ENCODE measurements at places on chromosomes 16 and 17. TPM values are rescaled to one million over a fixed set of nuclear protein-coding genes. Genes with fewer than 3 reads are reported as not detected.

- DNase-seq = no peak
- peaks cover 7% of the 10 kb centered on the region for H3K4me1 ChIP-seq
- H3K27ac ChIP-seq = no peak overlapping the region
Observed at GRCh38 chr17:64032081-64032480, 11.6 kb upstream of the ICAM2 start.

Gene GRIN2A
- not detected for total RNA-seq

DNA sequence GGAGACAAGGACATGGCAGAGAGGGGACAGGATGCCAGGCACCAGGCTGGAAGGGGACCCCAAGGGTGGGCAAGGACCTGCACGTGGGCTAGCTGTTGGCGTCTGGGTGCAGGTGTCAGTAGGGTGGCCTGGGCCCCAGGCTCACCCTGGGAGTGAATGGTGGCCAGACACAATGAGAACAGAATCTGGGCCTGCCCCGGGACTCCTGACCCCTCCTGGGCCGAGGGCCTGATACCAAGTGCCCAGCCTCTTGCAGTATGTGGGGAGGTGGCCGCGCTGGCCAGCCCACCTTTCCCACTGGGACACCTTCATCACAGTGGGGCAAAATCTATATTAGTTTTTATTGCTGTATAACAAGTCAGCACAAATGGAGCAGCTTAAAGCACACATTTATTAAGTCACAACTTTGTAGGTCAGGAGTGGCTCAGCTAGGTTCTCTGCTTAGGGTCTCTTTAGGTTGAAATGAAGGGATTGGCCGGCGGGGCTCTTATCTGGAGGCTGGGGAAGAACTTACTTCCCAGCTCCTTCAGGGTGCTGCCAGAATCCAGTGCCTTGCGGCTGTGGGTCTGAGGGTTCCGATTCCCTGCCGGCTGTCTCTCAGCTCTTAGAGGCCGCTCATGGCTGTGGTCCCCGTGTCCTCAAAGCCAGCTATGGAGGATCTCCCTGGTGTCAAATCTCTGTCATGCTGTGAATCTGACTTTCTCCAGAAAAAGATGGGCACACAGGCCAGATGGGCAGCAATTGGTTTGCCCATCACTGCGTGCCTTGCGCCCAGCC is 3.6 kb downstream of the PRSS33 start:
- H3K4me3 ChIP-seq = peak overlapping the region; percentile 33
- H3K27me3 ChIP-seq = peaks cover 7% of the 10 kb centered on the region
- H3K36me3 ChIP-seq = no peaks in the 10 kb centered on the region
- H3K27ac ChIP-seq = no peak overlapping the region

Gene NPB
- 1.0 TPM for total RNA-seq

DNA sequence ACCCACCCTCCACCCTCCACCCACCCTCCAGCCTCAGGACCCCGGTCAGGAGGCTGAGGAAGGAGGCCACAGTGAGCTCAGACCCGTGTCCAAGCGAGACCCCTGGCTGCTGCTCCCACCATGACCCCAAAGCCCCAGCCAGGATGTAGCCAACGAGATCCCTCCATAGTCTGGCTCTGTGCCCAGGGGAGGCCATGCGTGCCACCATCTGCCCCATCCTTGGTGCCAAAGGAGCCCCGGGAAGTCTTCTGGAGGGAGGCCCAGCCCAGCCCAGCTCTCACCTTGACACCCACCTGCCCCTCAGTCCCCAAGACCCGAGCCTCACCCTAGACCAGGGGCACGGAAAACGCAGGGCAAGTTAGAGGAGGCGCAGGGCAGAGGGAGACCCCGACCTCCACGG is 34.2 kb downstream of the PIEZO1 start:
- H3K27me3 ChIP-seq = no peaks in the 10 kb centered on the region
- H3K4me1 ChIP-seq = peaks cover 10% of the 10 kb centered on the region
- no peak overlapping the region for H3K4me3 ChIP-seq
- H3K27ac ChIP-seq = no peak overlapping the region

- H3K4me3 ChIP-seq = no peak overlapping the region
- DNase-seq = no peak
- H3K27me3 ChIP-seq = peaks cover 12% of the 10 kb centered on the region
- H3K27ac ChIP-seq = no peak overlapping the region
- H3K36me3 ChIP-seq = peaks cover 10% of the 10 kb centered on the region
Observed at GRCh38 chr17:73657473-73658116, 13.3 kb upstream of the SDK2 start.

GRCh38 chr17:36000732-36001109 is 632 bp downstream of the CCL15 start:
- no peaks in the 10 kb centered on the region for H3K36me3 ChIP-seq
- peaks cover 14% of the 10 kb centered on the region for H3K27me3 ChIP-seq
- no peak for DNase-seq
- H3K27ac ChIP-seq = no peak overlapping the region

GRCh38 chr16:19105891-19106624 is 7.7 kb upstream of the ITPRIPL2 start:
- H3K27ac ChIP-seq = no peak overlapping the region
- peaks cover 21% of the 10 kb centered on the region for H3K27me3 ChIP-seq
- DNase-seq = no peak
- H3K36me3 ChIP-seq = no peaks in the 10 kb centered on the region
- H3K4me3 ChIP-seq = no peak overlapping the region
- H3K4me1 ChIP-seq = no peaks in the 10 kb centered on the region

- H3K4me3 ChIP-seq = no peak overlapping the region
- no peak overlapping the region for H3K27ac ChIP-seq
- DNase-seq = no peak
- no peaks in the 10 kb centered on the region for H3K27me3 ChIP-seq
- peaks cover 3% of the 10 kb centered on the region for H3K4me1 ChIP-seq
Observed at GRCh38 chr17:63041722-63042121, 75.7 kb downstream of the TANC2 start.

- H3K27ac ChIP-seq = no peak overlapping the region
- no peak overlapping the region for H3K4me3 ChIP-seq
- no peak for DNase-seq
Observed at GRCh38 chr16:55488306-55488705, 9.3 kb downstream of the MMP2 start.

DNA sequence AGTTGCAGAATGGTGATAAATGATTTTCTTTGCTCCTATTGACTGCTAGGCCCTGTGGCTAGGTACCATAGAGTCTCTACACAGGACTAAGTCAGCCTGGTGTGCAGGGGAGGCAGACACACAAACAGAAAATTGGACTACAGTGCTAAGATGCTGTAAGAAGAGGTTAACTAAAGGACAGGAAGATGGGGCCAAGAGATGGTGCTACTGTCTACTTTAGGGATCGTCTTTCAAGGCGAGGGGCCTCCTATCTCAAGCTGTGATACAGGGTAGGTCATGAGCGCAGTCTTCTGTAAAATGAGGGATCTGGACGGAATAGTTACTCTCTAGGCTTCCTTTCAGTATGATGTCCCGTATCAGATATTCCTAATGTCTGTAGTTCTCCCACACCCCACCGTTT is 817 bp downstream of the NME1 start:
- no peak overlapping the region for H3K4me3 ChIP-seq
- H3K27ac ChIP-seq = no peak overlapping the region
- peaks cover 10% of the 10 kb centered on the region for H3K36me3 ChIP-seq

- DNase-seq = no peak
- no peaks in the 10 kb centered on the region for H3K36me3 ChIP-seq
- no peak overlapping the region for H3K4me3 ChIP-seq
- no peaks in the 10 kb centered on the region for H3K4me1 ChIP-seq
- H3K27me3 ChIP-seq = peaks cover 2% of the 10 kb centered on the region
- H3K27ac ChIP-seq = no peak overlapping the region
Observed at GRCh38 chr16:85528528-85529387, 84.4 kb upstream of the GSE1 start.

DNA sequence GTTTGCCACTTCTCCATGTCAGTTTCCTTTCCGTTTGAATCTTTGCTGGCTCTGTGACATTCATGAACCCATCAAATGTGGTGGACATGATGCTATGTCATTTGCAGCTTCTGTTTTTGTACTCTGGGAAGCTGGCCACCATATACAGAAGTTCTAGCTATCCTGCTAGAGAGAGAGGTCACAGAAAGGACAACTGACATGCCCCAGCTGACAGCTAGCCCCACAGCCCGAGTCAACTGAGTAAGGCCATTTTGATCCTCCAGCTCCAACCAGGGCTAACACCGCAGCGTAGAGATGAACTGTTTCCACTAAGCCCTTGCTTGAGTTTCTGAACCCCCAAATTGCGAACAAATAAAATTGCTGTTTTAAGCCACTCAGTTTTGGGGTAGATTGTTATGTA is 33.8 kb downstream of the CCDC42 start:
- H3K27me3 ChIP-seq = peaks cover 14% of the 10 kb centered on the region
- H3K4me1 ChIP-seq = no peaks in the 10 kb centered on the region
- no peak overlapping the region for H3K4me3 ChIP-seq
- no peak overlapping the region for H3K27ac ChIP-seq

- peaks cover 25% of the 10 kb centered on the region for H3K36me3 ChIP-seq
- H3K27me3 ChIP-seq = no peaks in the 10 kb centered on the region
- peak overlapping the region; percentile 100 for H3K27ac ChIP-seq
Observed at GRCh38 chr16:74700116-74700437, 585 bp downstream of the MLKL start.

GRCh38 chr17:43841282-43841681 is 5.7 kb upstream of the CD300LG start:
- peaks cover 2% of the 10 kb centered on the region for H3K4me1 ChIP-seq
- peaks cover 29% of the 10 kb centered on the region for H3K27me3 ChIP-seq
- no peaks in the 10 kb centered on the region for H3K36me3 ChIP-seq
- no peak overlapping the region for H3K27ac ChIP-seq
- DNase-seq = no peak

Gene SYT17
- not detected for total RNA-seq

- H3K4me3 ChIP-seq = peak within 1 kb of the TSS; percentile 39
- no peaks in the 10 kb centered on the region for H3K36me3 ChIP-seq
- no peak within 1 kb of the TSS for H3K27ac ChIP-seq
- H3K4me1 ChIP-seq = no peaks in the 10 kb centered on the region
- peaks cover 11% of the 10 kb centered on the region for H3K27me3 ChIP-seq
Observed at GRCh38 chr16:70685938-70686375, at the start of gene MTSS2. Gene MTSS2, minus strand, starts transcription at chr16:70686053. Its CDS starts 262 bp downstream, at chr16:70685791.

DNA sequence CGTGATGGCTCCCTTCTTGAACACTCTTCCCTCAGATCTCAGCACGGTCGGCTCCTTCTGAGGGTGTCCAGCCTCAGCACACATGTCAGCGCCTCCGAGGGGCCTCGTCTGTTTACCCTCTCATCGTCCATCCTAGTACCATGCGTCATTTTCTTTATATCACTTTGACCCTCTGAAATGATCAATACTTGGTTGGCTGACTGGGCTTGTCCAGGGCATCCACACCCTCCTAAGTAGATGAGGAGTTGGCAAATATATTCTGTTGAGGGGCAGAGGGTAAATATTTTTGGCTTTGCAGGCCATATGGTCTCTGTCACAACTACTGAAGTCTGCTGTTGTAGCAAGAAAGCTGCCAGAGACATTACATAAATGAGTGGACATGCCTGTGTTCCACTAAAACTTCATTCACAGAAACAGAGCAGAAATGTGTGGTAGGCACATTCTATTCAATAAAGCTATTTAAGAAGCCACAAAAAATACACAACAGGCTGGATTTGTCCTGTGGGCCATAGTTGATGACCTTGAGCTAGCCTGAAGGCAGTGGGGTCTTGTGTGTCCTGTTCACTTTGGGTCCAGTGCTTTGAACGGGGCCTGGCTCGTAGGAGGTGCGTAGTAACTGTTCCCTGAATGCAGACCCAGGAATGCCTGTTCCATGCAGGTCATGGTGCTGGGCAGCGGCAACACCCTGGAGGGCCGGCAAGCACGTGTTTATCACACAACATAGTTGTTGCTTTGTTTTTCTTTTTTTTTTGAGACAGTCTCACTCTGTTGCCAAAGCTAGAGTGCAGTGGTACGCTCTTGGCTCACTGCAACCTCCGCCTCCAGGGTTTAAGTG is 185.8 kb downstream of the SNX29 start:
- H3K4me1 ChIP-seq = peaks cover 2% of the 10 kb centered on the region
- DNase-seq = no peak
- H3K27ac ChIP-seq = no peak overlapping the region

- H3K36me3 ChIP-seq = no peaks in the 10 kb centered on the region
- no peaks in the 10 kb centered on the region for H3K4me1 ChIP-seq
- no peak for DNase-seq
- peaks cover 14% of the 10 kb centered on the region for H3K27me3 ChIP-seq
- no peak overlapping the region for H3K27ac ChIP-seq
Observed at GRCh38 chr16:66687906-66688625, 8.5 kb downstream of the CMTM4 start.

DNA sequence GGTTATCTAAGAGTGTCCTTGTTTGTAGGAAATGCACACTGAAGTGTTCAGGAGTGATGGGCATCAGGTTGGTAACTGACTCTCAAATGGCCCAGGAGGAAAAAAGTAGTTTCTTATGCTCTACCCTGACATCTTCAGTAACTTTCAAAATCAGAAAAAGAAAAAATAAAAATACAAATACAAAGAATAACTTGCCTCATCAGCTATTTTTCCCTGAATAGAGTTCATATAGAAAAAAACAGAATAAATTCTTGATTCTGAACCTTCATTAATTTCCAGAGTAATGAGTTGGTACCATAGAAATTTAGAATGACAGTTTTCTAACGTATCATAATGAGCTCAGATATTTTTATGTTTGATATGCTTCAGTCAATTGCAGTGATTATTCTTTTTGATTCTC is 27.2 kb upstream of the HYDIN start:
- H3K27ac ChIP-seq = no peak overlapping the region
- peaks cover 16% of the 10 kb centered on the region for H3K27me3 ChIP-seq
- H3K4me3 ChIP-seq = no peak overlapping the region

Gene PLA2G10
- total RNA-seq = not detected

Gene SPECC1
- 10.0 TPM for total RNA-seq

DNA sequence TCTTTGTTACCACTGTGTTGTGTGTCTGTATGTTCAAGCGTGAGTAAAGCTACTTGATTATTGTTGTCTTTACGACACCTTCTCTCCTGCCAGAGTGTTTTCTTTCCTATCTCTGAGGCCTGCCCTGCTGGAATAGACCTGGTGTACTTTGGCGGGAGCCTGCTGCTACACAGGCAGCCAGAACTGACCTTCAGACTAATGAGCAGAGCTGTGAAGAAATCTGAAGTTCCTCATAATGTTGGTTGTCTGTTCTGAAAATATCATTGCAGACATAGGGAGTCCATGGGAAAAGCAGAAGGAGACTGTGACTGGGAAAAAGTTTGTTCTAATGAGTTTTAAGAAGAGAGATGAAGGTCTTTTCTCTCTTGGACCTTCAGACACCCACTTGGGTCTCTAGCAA is 9.8 kb downstream of the RHOT1 start:
- H3K4me1 ChIP-seq = peaks cover 7% of the 10 kb centered on the region
- no peaks in the 10 kb centered on the region for H3K27me3 ChIP-seq
- peaks cover 13% of the 10 kb centered on the region for H3K36me3 ChIP-seq
- no peak for DNase-seq
- H3K27ac ChIP-seq = no peak overlapping the region

- no peak overlapping the region for H3K4me3 ChIP-seq
- H3K4me1 ChIP-seq = peaks cover 4% of the 10 kb centered on the region
- H3K27me3 ChIP-seq = peaks cover 4% of the 10 kb centered on the region
- no peaks in the 10 kb centered on the region for H3K36me3 ChIP-seq
- no peak overlapping the region for H3K27ac ChIP-seq
Observed at GRCh38 chr16:88561485-88562359, 8.5 kb upstream of the ZC3H18 start.

Gene SERPINF2
- 0.33 TPM for total RNA-seq

Gene CACNG1
- not detected for total RNA-seq

- DNase-seq = no peak
- H3K36me3 ChIP-seq = peaks cover 39% of the 10 kb centered on the region
- H3K4me1 ChIP-seq = peaks cover 10% of the 10 kb centered on the region
- H3K27ac ChIP-seq = no peak overlapping the region
- no peaks in the 10 kb centered on the region for H3K27me3 ChIP-seq
Observed at GRCh38 chr17:82247856-82248671, 19.2 kb downstream of the SLC16A3 start.

Data from activated naive CD8-positive, alpha-beta T cell treated with anti-CD3 and anti-CD28 coated beads, Interleukin-2, amount 10 ng/mL, durations not matched to agents 7 days and 5 days (primary cell).